ENCODE measurements at places on chromosomes 4 and X.
A peak's percentile ranks its signal among the peaks of the same experiment; 100 is the strongest.

GRCh38 chr4:15233264-15233597, 194.6 kb upstream of the C1QTNF7 start:
- peak; percentile 7 for DNase-seq

- DNase-seq = peak; percentile 46
Observed at GRCh38 chr4:85720735-85721134, 245.8 kb downstream of the ARHGAP24 start.

DNA sequence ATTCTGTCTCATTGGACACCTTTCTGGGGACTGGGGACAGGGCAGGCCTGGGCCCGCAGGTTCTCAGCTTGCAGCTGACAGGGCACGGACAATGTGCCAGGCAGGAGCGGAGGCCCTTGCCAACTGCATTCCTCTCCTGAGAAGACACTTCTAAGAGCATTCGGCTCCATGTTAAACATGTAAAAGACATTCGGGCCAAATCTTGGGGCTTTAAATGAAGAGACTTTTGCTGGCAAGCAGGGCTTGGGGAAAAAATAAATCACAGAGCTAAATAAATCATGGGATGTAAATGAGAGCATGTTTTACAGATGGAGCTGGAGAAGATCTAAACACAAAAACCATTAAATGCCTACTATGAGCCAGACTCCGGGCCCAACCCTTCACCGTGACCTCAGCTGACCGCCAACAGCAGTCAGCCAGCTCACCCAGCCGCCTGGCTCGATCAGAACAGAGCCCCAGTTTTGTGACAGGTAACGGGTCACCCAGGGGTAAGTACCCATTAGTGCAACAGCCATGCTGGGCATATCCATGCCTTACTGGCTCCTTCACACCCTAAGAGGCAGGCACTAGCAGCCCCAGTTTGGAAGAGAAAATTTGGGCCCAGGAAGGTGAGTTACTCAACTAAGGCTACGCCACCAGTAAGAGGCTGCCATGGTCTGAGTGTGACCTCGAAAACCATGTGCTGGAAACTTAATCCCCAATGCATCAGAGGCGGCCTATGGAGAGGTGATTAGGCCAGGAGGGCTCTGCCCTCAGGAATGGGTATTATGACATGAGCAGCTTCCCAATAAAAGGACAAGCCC, 14.7 kb downstream of the WDR1 start:
- no peak for DNase-seq

DNA sequence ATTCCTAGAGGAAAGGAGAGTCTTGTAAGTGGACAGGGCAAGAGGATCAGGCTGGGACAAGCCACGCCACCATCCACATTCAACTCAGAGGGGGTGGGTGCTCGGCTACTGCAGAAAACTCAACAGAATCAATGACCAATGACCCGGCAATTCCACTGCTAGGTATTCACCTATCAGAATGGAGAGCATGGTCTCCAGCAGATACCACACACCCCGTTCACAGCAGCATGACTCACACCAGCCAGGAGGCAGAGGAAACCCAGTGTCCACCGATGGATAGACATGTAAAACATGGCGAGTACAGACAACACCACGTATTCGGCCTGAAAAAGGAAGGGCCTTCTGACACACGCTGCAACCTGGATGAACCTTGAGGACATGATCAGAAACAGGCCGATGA, 175.9 kb downstream of the AFAP1 start:
- DNase-seq = peak; percentile 66

DNA sequence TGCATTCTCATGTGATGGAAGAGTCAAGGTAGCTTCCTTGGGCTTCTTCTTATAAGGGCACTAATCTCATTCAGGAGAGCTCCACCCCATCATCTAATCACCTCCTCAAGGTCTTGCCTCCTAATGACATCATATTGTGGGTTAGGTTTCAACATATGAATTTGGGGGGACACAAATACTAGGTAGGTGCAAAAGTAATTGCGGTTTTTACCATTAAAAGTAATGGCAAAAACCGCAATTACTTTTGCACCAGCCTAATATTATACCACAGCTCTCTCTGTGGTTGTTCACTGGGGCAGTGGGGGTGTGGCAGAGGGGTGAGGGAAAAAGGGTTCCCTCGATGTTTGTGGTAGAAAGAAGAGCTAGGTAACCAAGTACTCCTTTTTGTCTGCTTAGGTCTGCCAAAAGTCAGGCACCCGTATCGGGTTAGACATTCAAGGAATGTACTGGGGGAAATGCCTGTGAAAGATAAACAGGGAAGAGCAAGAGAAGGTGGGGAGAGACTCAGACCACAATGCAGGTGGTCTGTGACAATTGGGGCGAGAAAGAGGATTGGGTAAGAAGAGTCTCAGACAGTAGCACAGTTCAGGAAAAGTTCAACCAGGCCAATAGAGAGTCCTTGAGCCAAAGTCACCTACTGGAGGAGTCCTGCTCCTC, 78.9 kb upstream of the MTM1 start:
- no peak for DNase-seq

GRCh38 chrX:102950908-102951866, 14.1 kb downstream of the RAB40AL start:
- peak; percentile 67 for DNase-seq

- DNase-seq = no peak
Observed at GRCh38 chr4:176090115-176090514, 24.5 kb downstream of the WDR17 start.

DNA sequence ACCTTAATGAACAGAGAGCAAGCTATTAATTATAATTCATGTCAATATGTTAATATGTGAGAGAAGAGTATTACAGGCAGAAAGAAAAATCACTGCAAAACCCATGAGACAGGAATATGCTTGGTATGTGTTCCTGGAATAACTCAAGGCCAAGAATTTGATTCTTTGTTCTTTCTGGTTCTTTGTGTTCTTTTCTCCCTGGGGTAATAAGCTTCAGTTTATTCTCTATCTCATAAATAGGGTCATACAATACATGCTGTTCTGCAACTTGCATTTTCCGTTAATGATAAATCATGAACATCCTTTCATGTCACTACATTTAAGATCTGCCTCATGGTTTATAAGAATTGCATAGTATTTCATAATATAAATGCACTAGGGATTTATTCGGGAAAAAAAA, 16.8 kb upstream of the THOC2 start:
- DNase-seq = no peak

GRCh38 chr4:40394236-40394635, 59.1 kb downstream of the CHRNA9 start:
- peak; percentile 1 for DNase-seq

DNA sequence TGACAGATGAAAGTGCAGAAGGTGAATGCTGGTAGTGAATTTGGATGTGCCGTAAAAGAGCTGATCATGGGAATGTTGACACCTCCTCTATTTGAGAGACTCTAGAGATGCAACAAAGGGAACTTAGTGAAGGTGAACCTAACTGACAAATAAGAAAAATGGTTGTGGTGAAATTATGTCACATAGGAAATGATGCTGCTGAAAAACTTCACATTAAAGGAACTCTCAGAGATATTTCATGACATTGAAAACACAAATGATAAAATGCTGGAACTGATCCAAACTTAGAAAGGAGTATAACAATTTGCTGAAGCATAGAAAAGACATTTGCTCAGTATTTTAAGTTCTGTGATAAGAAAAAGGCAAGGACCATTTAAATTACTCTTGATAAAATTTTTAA, 31.9 kb downstream of the MGAT4D start:
- DNase-seq = no peak

DNA sequence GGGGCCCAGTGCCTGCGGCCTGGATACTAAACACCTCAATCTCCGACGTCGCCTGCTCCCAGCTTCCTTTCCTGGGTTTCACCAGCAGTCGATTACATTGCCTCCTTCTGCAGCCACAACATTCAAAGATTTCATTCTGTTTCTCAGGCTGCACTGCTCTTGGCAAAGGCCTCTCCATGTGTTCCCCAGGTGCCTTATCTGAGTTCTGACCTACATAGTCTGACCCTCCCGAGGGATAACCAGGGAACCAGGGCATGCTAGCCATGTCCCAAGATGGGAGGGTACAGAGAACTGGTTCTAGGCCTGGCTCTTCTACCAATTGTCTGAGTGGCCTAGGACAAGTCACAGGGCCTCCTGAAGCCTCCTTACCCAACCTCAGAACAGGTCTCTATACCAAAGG, 62.2 kb upstream of the ACSL1 start:
- no peak for DNase-seq

GRCh38 chr4:112859456-112860184, 189.8 kb upstream of the ANK2 start:
- DNase-seq = no peak

- DNase-seq = no peak
Observed at GRCh38 chrX:129574214-129574613, 34.2 kb downstream of the OCRL start.

DNA sequence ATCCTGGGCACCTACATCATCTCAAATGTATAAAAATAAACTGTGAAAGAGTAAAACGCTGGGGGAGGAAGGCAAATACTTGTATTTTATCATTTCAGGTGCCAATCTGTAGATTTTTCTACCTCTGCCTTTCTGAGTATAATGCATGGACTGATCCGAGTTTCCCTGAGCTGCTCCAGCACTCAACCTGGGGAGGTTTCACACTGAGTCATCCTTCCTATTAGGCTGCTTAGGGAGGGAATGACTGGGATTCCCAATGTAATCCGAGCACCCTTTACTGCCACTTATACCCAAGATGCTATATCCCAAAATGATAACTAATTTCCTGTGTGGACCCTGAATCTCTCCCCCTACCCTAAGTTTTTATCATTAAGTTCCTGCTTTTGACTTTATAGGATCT, 126.6 kb downstream of the HNRNPD start:
- no peak for DNase-seq

- no peak for DNase-seq
Observed at GRCh38 chr4:178937130-178937529, 1494.9 kb upstream of the AGA start.

DNA sequence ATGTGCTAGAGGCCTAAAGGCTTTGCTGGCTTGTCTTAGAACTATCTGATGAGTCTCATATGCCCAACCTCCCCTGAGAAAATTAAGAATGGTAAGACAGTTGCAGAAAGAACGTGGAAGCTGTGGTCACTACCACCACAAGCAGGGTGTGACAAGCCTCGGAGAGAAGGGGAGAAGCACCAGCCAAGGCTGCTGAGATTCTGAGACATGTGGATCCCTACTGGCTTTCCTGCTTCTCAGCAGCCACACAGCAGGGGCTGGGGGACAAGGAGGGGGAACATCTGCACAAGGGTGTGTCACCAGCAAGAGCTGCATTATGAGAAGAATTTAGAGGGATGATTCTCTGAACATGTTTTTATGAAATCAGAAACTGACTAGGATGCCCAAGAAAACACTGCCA, 19.4 kb downstream of the TAPT1 start:
- DNase-seq = no peak

DNA sequence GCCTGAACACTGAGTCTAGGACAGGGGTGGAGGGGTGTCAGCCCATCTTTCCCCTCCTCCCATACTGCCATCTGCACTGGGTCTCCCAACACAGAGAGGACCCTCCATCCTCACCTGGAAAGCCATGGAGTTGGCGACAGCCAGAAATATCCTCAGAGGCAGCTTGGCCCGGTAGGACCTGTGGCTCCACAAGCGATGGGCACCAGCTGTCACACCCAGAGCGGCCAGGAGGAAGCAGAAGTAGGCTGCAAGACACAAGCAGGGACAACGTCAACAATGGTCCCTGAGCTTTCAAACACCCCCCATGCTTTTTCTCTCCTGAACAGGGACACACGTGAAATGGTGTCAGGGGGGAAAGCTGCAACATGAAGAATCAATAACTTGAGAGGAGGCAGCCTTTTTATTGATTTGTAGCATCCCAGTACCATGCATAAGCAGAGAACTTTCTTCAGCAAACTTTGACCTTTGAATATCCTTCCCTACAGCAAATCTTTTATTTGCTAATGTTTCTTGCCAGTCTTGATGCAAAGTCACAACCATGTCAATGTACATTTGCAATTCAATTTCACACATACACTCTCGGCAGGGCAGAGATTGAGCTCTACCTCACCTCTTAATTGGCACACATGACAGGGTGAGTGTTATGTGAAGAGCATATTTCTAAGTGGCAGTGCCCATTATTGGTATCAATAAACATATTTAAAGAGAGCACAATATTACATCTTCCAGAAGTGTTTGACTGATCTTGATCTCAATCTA, 93.2 kb downstream of the SCD5 start:
- DNase-seq = no peak

DNA sequence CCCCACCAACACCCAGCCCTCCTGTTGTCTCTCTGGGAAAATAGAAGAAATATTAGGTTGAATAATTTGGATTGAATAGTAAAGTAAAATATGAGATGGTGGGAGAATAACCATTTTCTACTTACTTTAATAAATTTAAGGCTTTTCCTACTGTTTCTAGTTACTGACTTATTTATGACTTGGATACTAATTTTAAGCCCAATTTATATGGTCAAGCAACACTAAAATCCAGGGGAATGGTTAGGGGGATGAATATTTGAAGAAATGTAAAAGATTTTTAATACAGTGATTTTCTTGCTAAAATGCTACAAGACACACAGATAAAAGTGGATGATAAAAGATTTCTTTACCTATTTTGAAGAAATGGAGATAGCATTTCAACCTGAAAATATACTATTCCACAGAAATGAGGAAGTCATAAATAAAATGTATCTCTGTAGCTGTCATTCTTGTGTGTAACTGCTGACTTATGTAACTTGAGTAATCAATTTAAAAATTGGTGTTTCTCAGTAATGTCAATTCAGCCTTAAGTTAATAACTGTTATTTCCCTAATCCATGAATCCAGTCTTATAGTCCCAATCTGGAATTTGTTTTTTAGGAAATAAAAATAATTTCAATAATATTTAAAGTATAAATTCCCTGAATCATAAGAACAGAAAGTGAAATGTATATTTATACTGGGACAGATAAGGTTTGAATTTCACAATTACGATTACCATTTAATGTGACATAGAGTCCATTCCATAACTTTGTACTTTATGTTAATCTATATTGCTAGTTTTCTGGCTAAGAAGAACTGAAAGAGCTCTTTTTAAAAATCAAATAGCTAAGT, 24.3 kb upstream of the IL2 start:
- no peak for DNase-seq

DNA sequence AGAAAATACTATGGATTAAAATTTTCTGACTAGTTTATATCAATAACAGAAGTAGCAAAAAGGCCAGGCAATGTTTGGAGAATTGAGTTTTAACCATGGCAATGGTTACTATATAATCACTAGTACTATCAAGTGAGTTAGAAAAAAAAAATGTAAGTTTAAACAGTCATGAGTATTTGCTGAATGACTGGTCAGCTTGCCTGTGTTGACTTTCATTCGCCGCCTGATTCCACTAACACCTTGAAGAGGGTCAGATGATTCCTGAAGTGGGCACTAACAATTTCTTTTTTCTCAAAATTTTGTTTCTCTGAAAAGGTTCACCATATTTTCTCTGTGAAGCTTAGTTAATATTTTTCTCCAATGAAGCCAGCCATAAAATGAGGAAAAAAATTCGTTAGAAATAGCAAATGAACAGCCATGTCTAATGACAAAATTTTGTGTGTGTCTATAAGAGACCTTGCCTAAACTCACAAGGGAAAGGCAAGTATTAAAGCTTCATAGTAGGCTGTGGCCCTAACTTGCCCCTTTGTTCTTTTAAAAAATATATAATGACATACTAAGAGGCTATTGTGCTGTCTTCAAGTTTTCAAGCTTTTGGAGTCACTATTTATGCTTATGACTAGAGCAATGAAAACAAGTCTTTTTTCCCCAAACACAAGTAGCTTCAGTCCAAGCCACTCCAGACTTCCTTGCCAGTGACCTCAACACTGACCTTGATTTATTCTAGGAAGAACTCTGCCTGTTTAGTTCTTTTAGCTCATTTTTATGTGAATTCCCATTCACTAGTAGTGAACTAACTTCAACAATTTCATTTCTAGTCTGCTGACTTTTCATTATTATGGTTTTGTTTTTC, 18.4 kb upstream of the FHDC1 start:
- DNase-seq = no peak

GRCh38 chr4:131644619-131645018, 1504.5 kb upstream of the PCDH10 start:
- DNase-seq = peak; percentile 36
